ENCODE measurements at places on chromosomes 12 and 14.

GRCh38 chr14:72023128-72024042 is 91.2 kb downstream of the RGS6 start:
- no peak for DNase-seq

DNA sequence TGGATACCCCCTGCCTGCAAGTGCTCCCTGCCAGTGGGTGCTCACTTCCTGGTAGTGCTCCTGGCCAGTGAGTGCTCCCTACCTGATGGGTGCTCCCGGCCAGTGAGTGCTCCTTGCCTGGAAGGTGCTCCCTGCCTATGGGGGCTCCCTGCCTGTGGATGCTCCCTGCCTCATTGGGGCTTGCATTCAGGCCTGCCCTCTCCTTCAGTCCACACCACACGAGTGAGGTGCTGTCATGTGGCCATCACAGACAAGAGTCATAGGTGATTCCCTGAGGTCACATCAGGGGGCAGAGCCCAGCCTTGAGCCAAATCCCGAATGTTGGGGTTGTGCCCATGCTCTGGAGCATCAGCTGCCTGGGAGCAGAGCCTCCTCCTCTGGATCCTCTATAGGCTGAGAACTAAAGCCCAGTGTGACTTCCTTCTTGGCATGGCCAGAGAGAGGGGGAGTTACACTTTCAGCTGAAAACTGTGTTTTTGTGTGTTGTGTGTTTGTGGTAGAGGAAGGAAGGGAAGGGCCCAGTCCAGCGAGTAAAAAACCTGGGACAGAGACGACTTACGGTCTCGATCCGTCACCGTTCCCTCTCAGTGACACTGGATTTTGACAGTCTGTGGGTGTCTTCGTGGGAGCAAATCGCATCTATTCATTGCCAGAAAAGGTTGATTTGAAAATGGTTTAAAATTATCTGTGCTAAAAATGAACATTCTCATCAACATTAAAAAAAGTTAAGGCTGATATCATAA is 136.0 kb downstream of the ADGRD1 start:
- DNase-seq = no peak

DNA sequence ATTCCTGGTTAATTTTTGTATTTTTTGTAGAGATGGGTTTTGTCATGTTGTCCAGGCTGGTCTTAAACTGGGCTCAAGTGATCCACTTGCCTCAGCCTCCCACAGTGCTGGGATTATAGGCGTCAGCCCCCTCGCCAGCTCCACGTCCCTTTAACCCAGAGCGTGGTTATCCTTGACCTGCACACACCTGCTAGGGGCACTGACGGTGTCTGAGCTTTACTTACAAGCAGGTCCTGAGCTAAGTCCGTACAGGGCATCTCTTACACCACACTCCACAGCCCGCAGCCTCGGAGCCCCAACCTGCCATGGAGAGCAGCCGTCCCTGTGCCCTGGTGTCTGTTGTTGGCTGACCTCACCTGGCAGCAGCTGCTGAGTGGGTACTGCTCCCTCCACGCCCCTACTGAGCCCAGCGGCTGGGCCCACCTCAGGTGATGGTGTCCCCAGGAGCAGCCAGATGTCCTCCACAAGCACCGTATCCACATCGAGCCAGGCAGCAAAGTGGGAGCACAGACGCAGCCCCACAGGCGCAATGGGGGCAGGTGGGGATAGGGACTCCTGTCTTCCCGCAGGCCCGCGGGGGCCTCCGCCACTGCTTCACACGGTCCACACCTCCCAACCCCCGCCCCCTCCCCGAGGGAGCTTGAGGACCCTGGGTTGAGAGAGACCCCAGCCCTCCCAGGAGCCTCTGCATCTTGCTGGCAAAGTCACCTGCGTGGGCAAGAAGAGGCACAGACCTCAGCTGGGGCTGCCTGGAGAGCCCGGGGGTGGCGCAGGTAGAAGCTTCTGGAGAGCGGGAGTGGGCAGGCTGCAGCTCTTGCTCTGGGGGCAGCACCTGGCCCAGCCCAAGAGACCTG is 325.4 kb upstream of the SFSWAP start:
- no peak for DNase-seq

DNA sequence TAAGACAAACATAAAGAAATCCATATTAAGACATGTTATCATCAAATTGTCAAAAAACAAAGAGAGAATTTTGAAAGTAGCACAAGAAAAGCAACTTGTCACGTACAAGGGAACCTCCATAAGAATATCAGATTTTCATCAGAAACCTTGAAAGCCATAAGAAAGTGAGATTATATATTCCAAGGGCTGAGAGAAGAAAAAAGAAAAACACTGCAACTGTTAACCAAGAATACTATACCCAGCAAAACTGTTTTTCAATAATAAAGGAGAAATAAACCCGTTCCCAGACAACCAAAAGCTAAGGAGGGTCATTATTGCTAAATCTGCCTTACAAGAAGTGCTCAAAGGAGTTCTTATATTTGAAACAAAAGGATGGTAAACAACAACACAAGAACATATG is 94.7 kb upstream of the TSPAN8 start:
- DNase-seq = no peak

Measured in activated CD4-positive, alpha-beta T cell treated with anti-CD3 and anti-CD28 coated beads, Interleukin-2, amount 50 U/mL, for 24 hours (primary cell).